ENCODE measurements at places on chromosomes 2 and 18.

DNA sequence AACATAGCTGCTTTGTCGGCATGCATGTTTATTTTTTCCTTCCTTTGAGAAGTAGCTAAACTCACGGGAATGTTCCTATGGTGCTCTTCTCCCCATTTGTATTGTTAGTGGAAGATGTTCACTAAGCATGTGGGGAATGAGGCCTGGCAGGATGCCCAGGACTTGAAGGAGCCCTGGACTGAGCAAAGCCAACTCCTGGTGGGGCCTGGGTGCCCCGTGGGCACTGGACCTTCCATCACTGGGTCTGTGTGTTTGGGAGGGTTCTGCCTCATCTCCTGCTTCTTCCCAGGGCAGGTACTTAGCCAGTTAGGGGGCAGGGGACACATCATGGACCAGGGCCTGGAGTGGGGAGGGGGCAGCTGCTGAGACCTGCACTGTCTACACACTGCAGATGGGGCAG, 49.3 kb downstream of the ACAA2 start:
- DNase-seq = no peak

DNA sequence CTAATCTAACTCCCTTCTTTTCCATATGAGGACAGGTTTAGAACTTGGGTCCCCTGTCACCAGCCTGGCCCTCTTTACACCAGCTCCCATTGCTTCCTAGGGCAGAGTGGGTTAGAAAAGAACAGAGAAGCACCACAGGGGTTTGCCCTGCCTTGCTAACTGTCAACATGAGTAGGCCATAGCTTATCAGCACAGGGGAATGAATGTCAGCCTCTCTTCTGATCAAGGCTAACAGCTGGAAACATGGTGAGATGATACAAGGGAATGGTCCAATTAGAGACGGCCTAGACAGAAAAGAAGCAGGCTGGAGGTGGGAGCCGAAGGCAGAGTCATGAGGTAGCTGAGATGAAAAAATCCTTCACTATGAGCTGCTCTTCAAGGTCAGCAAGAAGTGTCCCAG, 189.4 kb upstream of the ACAA2 start:
- no peak for DNase-seq

- no peak for DNase-seq
These were observed 12.4 kb upstream of the GPD2 start for GRCh38 chr2:156423674-156424282.

DNA sequence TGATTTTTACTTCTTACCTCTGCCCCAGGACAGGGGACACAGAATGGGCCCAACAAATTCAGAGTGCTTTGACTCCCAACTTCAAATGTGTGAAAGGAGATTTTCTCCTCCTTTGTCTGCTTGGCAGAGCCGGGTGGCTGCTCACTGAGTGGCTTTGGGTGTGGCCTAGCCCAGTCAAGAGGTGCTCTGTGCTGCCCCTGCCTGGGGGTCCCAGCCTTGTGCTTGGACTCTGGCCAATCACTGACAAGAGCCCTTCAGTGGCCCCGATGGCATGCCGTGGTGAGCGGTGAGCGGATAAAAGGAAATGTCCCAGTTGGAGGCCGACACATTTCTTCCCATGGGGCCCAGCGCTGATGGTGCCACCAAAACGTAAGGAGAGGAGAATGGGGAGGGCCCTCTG, 259.2 kb downstream of the CELF4 start:
- DNase-seq = no peak

GRCh38 chr2:173205375-173205774, 129.7 kb downstream of the MAP3K20 start:
- DNase-seq = no peak

Measured in SIG-M5 (cell line).